ENCODE measurements at places on chromosomes 6 and 20.

DNA sequence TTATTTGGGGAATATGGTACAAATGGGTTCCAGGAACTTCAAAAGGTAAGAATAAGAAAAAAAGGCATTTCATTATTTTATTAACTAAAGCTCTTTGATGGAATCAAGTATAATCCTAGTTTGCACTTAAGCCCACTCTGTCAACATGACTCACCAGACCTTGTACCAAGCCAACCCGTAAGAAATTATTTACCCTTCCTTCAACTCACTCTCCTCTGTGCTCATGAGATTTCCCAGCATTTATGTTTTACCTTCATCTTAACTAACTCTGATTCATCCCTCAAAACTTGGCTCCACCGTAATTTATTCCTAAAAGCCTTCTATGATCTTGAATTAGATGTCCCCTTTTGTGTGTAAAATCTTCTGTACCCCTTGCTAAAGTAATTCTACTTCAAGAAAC, 308.7 kb downstream of the PKHD1 start:
- no peak for DNase-seq

DNA sequence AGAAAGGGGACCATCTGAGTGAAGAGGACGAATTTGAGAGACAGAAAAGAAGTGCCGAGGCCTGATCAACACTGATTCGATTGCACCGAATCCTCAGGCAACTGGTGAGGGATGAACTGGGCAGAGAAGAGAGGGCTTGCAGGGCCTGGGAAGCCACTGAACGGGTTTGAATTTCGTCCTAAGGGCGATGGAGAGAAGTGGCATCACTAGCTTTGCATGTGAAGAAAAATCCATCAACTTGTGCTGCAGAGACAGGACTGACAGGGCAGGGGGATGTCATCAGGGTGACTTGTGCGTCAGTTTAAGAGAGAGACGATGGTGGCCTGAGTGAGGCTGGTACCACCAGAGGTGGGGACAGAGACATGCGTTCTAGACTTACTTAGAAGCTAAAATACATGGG, 73.7 kb upstream of the SLC22A23 start:
- DNase-seq = no peak

DNA sequence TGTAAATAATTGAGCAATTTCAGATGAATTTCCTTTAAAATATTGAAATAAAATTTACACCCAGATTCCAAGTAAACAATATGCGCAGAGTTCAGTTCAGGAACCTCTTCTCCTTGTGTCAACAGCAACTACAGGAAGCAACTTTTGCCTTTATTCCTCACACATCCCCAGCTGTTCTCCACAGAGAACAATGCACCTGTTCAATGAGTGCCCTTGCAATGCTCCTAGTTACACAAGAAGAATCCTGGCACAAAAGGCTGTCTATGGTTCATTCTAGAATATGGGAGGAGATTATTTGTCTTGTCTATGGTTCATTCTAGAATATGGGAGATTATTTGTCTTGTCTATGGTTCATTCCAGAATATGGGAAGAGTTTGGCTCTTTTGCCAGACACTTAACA, 454.9 kb downstream of the BTBD3 start:
- DNase-seq = no peak

DNA sequence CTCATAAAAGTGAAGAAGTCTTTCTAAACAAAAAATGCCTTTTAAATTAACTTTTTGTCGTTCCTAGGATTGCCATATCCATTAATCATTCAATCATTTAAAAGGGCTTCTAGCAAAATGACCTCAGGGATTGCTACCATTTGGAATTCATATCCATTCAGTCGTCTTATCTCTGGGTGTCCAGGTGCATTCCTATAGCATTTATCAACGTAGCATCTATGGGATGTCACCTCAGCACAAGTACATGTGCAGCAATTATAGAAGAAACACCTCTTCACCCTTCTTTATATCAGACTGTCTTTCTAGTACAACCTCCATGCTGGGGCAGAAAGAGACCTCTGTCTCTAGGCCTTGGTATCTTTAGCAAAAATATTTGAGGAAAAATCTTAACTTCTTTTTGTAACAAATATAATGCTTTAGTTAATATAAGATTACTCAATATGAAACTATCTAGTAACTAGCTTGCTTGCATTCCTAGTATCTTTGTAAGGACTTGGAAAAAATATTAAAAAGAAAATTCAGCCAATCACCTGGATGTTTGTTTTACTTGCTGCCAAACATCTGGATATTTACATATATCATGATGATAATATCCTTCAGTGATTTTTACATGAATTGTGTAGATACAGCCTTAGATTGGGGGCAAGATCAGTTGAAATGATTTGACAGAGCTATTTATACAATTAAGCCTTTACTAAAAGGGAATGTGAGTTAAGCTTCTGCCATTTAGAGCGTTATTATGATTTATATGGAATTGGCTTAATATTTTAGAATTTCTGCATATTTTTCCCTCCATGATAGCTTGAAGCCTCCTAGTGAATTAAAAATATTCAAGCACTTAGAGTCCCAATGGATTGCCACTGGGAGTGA, 356.8 kb downstream of the HDGFL1 start:
- no peak for DNase-seq

GRCh38 chr6:137813308-137813970, 53.6 kb upstream of the TNFAIP3 start:
- no peak for DNase-seq

GRCh38 chr6:159988983-159989454, 20.1 kb downstream of the IGF2R start:
- DNase-seq = no peak

GRCh38 chr6:15026832-15027231, 219.0 kb upstream of the JARID2 start:
- no peak for DNase-seq

DNA sequence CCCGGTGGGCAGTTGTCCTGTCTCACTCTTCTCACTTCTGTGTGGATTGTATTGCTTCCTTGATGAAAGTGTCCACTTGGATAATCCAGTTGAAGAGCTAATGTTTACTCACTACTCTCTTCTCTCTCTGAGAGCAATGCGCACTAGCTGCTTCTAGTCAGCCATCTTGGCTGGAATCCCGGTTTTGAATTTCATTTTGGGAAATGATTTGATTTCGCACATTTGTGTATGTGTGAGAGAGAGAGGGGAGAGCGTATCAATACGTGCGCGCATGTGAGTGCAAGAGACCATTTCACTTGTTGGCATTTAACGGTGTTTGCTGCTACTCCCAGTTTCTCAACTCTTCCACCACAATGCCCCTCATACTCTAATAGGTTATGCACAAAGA, 67.8 kb downstream of the KLHL32 start:
- DNase-seq = no peak

DNA sequence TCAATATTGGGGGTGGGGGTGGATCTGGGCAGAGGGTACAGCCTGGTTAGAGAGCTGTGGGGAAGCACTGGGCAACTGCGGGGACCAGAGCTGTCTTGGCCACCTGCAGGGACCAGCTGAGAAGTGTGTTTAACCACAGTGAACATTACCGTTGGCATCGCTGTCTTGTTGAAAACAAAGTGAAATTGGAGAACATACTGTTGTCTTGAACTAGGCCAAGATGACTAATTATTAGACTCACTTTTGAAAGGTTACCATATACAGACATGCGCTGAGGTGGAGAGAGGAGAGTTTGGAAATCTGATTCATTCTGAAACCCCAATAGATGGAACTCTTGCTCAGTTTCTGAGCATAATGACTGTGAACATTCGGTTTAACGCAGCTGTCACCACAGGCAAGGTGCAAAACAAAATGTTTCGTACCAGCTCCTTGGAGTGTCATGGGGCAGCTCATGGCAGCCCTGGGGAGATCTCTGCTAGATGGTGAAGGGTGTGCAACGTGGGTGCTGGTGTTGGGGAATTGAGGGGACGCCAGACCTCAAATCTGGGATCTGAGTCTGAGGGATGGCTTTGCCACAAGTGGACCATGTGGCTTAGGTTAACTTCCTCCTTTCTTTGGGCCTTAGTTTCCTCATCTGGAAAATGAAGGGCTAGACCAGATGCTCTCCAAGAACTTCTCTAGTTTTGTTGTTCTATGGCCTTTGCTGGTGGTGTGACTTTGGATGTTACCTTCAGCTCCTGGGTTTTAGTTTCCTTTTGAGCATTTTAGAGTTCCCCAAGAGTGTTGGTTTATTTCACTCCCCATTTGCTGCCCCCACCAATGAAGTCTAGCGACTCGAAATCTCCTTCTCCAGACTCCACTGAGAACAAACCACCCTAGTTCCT, 24.6 kb upstream of the GTSF1L start:
- no peak for DNase-seq

DNA sequence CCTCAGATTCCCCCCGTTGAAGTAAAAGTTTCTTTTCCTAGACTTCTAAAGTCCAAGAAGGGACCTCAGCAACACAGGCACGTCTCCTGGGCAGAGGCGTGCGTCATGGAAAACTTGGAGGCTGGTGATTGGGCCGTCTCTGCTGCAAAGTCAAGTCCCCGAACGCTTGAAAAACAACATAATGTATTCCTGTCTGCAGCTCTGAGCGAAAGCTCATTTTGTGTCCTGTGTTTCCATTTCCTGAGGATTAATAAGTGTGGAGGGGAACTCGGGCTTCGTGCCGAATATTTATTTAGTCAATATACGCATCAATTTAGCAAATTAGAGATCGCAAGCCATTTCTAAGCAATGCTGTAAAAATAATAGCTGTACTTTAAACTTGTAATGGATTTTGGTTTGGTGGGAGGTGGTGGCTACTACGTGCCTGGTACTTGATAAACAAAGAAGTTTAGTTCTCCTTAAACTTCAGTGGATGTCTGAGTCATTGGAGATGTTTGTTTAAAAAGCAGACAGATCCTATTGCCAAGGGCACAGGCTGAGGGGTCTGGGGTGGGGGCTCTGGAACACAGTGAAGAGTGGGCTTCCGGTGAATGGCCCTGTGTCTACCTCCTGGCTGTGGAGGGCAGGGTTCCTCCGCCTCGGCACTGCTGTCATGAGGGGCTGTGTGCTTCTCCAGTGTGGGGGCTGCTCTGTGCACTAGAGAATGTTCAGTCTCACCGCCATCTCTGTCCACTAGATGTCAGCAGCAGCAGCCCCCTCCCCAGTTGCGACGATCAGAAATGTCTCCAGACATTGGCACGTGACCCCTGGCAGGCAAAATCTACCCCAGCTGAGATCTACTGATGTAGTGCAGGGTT, 21.8 kb downstream of the PCK1 start:
- no peak for DNase-seq

All from stimulated activated CD8-positive, alpha-beta memory T cell treated with anti-CD3 and anti-CD28 coated beads, Interleukin-4, amount 100 ng/mL, for 4 hours (primary cell).